ELR (cell line): ENCODE measurements at places on chromosomes 1 and 21.

DNA sequence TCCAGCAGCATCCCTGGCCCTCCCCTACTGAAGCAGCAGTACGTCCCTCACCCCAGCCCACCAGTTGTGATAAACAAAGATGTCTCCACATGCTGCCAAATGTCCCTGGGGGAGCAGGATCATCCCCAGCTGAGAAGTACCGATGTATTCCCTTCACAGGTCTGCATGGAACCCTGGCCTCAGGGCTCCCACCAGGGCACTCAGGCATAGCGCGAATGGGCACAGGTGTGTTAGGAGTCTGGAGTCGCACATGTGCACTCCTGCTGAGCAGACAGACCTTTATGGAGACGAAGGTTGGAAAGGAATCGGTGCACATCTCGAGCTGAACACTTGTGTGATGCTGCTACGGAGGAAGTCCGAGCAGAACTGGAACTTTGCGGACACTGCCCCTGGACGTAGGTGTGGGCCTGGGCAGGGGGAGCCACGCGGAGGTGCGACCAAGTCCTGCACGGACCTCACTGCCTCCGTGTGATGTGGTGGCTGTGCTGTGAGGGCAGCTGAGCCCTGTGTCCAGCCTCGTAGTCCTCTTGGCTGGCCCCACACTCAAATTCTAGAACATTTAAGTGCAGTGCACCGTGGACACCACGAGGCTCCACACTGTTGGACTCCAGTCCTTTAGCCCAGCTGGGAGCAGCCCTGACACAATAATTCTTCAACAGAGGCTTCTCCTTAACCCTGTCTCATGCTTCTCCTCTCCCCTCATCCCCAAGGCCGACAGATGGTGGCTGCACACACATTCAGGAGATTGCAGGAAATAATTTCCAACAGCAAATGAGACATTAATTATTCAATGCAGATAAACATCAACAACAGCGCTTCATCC is 43.4 kb downstream of the RSPH1 start:
- no peak for DNase-seq

DNA sequence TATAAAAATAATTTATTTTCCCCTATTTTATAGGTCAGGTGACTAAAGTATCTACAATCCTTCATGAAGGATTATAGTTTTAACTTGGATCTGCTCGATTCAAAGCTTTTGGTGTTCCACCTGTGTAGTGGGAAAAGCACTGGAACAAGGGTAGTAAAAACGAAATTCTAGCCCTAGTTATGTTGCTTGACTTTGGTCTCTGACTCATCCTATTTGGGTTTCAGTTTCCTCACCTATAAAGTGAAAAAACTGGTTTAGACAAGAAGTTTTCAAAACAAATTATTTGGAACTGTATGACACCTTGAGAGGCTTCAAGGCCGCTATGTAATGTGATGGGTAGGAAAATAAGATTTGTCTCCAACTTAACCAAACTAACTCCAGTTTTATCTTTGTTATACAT is 505.2 kb upstream of the ZRANB2 start:
- no peak for DNase-seq

- DNase-seq: peak; percentile 42
Observed at GRCh38 chr1:221637641-221638041, 104.2 kb downstream of the DUSP10 start.

GRCh38 chr1:29809446-29810120 is 573.3 kb downstream of the PTPRU start:
- DNase-seq: no peak

DNA sequence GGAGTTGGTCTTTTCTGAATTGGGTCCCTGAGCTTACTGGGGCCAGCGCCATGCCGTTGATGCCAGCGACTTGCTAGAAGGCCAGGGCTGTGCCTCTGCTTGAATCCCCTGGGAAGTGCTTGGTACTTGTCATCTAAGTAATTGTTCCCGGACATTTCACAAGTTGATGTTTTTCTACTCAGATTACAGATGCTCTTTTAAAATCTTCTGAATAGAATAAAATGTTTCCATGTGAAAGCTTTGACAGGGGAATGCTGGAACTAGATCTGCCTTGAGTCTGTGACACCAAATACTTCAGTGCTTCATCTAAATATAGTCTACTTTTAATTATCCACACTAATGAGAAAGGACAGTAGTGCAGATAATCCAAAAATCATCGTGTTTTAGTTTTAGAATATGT is 38.3 kb downstream of the PTGFRN start:
- DNase-seq: no peak

DNA sequence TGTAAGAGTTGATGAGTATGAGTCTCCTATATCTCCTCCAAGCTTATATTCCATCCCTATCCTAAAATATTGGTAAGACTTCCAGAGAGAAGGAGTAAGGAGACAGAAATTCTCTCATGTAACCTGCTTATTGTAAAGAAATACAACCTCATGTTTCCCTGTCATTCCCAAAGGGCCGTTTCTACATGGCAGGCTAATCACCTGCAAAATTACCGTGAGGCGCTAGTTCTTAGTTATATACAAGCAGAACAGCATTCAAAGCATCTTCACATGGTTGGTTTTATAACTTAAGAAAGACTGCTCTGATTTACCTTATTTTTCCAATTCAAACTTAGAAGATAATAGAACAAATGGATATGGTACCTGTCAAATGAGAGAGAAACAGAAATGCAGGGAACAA is 42.9 kb downstream of the DAB1 start:
- DNase-seq: no peak

DNA sequence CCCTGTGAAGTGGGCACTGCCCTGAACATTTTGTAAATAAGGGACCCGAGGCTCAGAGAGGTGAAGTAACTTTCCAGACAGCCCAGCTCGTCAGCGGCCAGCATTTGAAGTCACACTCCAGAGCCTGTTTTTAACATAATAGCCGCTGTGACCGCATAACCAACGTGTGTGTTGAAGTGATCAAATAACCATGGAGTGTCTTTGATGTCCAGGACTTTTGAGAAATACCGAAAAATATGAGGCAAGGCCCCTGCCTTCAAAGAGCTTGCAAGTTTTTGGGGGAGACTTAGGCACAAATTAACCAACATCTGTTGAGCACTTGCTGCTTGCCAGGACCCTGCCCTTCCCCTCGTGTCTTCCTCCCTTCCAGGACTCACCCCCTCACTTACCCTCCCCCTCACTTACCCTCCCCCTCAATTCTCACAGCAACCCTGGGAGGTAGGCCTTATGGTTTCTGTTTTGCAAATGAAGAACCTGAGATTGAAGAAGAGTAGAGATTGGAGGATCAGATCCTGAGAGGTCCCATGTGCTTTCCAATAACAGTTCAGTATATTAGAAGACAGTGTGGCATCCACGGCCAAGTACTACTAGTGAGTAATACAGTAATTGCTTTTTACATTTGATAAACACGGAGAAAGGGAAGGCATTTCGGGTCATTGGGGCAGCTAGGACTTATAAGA is 1.3 kb upstream of the SLC16A1 start:
- peak; percentile 93 for DNase-seq

DNA sequence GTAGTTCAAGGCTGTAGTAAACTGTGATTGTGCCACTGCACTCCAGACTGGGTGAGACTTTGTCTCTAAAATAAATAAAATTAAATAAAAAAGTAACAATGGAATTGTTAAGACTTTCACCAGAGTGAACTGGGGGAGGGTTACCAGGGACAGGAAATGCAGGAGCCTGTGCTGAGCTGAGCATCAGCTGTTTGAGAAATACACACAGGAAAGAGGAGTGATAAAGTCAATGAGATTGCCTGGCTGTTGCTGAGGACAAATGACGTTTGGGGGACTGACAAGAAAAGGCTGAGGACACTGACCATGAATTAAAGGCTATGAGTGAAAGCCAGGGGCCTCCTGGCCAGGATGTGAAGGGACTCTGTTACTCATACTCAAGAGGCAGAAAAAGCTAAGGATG is 226.3 kb downstream of the SETD4 start:
- DNase-seq: no peak

- DNase-seq: no peak
Observed at GRCh38 chr1:211724687-211725196, 49.3 kb upstream of the NEK2 start.

DNA sequence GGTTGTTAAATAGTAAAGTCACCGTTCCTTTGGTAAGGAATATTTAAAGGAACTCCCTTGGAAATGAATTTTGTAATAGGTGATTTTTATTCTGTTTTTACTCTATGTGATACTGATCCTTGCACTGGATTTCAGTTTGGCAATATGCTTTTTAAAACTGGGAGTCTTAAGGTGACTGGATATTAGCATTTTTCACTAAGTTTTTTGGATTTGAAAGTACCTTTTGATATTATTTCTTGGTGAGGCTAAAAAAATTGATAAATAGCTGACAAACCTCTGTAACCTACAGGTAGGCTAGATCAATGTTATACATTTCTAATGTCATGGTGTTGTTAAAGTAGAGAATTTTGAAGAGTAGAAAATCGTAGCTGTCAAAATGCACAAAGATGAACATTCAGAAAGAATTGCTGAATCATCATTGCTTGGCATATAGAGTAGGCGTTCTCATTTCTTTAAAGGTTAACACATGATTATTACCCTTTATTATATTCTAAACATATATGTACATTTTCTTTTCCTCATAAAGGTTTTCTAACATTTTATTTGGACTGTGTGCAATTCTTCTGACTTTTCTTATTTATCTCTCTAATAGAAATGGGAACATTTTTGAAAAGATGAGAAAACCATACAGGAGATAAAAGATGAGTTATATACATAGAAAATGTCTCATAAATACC is 1.5 kb upstream of the DNAJB4 start:
- DNase-seq: peak; percentile 45

- no peak for DNase-seq
Observed at GRCh38 chr21:37631319-37632117, 264.9 kb downstream of the DYRK1A start.

DNA sequence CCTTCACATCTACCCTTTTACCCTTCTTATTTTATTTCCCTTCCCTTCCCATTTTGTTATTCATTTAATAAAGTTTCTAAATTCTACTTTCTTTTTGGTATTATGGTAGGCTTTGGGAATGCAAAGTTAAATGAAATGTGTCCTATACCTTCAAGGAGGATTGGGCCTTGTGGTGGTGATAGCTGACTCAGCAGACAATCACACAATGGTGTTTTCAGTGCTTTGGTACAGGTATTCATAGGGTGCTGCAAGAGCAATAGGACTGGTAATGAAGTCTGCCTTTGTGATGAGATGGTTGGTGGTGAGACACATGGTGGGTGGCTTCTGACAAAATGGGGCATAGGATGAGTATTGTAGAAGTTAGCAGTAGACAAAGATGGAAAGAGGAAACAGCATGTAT is 21.9 kb upstream of the SPAG17 start:
- DNase-seq: no peak

- no peak for DNase-seq
Observed at GRCh38 chr1:62810420-62811274, 26.7 kb downstream of the ATG4C start.
